Posterior cingulate gyrus (tissue), 11 donors: ENCODE measurements at places on chromosomes 5 and 9.

GRCh38 chr9:123116036-123116435, 82.6 kb downstream of the GPR21 start:
- DNase-seq: no peak

- DNase-seq: no peak
Observed at GRCh38 chr9:129213551-129213950, 35.5 kb upstream of the IER5L start.

DNA sequence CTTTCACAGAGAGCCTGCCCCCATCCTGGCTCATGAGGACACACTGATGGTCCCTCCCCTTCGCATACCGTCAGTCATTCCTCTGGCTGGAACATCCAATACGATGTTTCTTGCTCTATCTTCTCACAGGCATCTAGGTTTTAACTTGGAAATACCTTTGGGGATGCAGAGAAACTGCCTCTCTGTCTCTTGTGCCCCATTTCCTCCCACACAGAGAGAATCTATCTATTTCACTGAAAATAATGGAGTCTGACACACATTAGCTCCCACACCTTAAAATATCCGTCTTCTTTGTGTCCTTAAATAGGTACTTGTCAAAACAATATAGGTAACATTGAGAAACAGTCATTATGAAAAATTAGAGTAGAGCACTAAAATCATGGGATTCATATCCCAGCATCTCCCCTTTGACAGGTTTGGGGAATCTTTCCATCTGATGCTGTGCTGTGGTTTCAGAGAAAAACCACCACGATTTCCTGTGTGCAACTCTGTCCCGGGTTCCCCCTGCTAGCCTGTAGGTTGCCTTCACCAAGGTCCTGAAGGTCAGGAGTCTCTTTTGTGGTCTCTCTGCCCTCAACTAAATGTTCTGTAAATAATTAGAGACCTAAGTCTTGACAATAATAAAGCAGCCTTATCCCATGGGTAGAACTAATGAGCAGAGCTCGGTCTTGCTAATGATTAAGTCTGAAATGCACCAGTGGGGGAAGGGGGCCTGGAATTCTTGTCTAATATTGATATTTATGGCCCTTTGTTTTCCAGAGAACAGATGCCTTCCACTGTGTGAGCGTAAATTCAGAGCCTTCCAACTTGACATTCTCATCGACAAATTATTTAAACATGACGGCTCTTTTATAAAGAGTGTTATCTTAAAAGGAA, 371.0 kb downstream of the ICE1 start:
- DNase-seq: no peak

DNA sequence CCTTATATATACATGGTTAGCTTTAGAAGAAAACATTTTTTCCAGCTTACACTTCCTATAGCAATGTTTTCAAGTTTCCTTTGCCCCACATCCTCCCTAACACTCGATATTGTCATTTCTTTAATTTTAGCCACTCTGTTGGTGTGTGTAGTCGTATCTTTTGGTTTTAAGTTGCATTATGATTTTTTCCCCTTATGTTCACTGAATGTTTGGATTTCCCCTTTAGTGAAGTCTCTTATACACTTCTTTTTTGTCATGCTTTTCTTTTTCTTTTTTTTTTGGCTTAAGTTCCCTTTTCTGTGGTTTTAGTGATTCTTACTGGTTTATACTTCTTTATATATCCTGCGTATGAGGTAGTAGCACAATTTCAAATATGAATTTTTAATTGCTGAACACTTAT, 58.8 kb downstream of the KDM4C start:
- DNase-seq: no peak

GRCh38 chr9:107283623-107284616, 841 bp downstream of the RAD23B start:
- DNase-seq: peak; percentile 37

GRCh38 chr9:12554636-12555035, 138.5 kb upstream of the TYRP1 start:
- no peak for DNase-seq

DNA sequence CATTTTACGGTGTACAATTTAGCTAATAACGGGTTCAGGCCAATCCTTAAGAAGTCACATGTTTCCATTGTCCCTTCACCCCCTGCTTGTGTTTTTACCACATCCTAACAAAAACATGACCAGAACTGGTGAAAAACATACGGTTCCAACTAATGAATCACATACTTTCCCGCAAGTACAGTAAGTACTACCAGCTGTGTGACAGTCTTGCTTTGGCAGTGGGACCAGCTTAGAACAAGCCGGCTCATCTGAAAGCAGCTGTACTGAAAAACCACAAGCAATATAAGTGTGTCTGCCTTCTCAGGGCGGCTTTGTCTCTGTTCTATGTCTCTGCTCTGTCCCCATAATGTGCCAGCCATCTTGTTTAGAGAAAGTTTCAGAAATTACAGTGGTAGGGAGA, 242.5 kb downstream of the BNC2 start:
- DNase-seq: no peak

DNA sequence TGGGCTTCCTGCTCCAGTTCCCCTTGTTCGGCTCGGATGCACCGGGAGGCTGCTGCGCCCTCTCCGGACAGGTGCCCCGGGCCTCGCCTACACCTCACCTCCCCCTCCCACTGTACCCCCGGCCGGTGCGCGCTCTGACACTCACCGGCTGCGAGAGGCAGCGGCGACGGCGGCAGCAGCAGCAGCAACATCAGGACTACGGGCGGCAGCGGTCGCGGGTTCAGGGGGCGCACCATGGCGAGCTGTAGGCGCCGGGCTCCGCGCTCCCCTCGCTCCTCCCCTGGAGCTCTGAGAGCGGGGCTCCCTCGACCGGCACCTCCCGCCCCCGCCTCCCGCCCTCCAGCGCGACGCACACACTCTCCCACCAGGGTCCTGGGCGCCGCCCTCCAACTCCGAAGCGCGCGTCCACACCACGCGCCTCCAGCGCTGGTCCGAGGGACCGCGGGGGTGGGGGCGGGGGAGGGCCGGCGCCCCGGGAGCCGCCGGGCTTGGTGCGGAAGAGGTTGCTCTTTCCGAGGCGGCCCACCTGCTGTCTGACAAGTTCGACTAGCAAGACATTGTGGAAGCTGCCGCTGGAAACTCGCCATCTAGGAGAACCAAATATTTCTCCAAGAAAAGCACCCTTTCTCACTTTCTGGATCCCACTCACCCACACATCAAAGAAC, at the start of gene GFRA3:
TSS of gene GFRA3 (minus strand) at position 433 of the 665 bp plus-strand sequence. CDS start at position 236, 197 bp downstream.
- no peak for DNase-seq

GRCh38 chr9:78994471-78994870, 577.3 kb upstream of the TLE4 start:
- DNase-seq: no peak

DNA sequence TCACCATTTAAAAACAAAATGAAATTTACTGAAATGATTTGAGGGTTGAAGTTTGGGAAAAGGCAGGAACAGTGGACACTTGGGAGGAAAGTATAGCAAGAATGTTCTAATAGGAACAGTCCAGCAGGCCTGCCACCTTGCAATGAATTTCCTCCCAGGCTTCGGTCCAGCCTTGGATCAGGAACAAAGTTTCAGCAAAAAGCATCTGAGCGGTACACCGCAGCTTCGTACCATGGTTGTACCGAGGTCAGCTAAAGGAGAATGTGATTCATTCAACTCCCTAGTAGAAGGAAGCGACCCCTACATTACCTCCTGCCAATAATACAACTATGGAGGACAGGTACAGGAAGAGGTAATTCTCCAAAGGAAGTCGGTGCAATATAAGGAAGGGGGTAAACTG, 111.4 kb downstream of the ENC1 start:
- no peak for DNase-seq

- DNase-seq: no peak
Observed at GRCh38 chr5:132370181-132370970, 866 bp downstream of the SLC22A5 start.
